Progenitor cell of endocrine pancreas (in vitro differentiated cells): ENCODE measurements at places on chromosomes 3 and 15.

- no peak for DNase-seq
Measured at GRCh38 chr3:82707035-82707434, 945.6 kb upstream of the GBE1 start.

- DNase-seq, result no peak
Measured at GRCh38 chr3:10644189-10644588, 138.8 kb upstream of the ATP2B2 start.

- no peak for DNase-seq
Measured at GRCh38 chr15:85825719-85826118, 31.0 kb upstream of the KLHL25 start.

GRCh38 chr15:44812029-44812517 lies 75.7 kb downstream of the TRIM69 start:
- no peak for DNase-seq
